ENCODE measurements at places on chromosomes 7 and 10.

- DNase-seq, result no peak
Measured at GRCh38 chr10:78742730-78743615, 325.8 kb upstream of the ZMIZ1 start.

DNA sequence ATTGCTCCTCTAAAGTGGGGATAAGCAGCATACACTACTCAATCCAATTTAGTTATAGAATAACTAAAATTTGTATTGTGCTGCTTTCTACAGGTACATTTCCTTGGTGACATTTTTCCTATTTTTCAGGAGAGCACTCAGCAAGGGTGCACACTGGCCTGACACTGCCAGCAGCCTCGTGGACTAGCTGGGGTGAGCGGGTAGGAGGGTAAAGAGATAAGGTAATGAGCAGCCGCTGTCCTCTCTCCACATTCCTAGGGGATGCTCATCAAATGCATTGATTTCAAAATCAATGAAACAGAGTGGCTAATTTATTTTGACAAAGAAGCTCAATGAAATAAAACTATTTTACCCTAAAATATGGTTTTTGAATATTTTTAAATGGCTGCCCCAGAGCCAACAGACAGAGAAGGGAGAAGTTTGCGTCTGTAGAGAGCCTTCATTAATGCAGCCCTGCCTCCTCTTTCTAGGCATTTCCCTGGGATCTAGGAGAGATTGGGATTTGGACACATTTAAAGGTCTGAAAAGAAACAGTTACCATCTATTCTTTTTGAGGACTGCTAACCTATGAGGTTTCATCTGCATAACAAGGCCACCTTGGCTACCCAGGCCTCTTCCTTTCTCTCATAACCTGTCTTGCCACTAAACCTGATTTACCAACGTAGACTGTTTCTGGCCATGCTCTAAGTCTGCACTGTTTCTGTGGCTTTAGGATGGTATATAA, 561.0 kb downstream of the IPMK start:
- no peak for DNase-seq

DNA sequence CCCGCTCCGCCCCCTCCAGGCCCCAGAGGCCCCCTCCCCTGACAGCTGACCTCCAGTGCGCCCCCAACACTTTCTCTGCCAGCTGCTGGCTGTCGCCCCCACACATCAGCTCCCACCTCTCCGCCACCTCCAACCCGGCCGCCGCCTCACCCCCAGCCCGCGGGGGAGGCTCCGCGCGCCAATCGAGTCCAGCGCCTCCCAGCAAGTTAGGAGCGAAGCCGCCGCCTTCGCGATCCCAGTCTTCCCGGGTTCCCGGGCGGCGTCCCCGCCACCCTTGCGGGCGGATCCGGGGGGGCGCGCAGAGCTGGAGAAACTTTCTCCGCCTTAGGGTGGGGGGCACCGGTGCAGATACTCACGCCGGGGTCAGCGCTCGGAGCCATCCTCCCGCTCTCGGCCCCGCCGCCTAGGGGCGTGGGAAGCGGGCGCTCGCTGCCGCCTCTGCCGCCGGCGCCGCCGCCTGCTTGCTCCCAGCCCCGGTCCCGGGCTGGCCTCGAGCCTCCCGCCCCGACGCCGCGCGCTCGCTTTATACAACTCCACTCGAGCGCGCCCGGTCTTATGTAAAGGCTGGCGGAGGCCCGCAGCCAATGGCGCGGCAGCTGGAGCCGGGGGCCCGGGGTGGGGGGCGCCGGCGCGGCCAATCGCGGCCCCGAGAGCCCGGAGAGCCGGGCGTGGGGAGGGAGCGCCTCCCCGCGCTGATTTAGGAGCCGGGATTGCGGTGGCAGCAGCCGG, at the start of gene CRTAC1:
Gene CRTAC1, minus strand, starts transcription at position 529 of the 729 bp plus-strand sequence. Its CDS starts 149 bp downstream, at position 380.
- no peak for DNase-seq

DNA sequence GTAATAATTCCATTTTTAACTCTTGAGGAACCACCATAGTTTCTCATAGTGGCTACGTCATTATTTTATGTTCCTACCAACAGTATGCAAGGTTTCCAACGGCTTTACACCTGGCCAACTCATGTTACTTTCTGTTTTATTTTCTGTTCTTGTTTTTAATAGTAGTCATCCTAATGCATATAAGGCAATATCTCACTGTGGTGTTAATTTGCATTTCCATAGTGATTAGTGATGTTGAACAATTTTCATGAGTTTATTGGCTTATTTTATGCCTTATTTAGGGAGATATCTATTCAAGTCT, 465.5 kb upstream of the KLF6 start:
- DNase-seq, result no peak

- no peak for DNase-seq
Measured at GRCh38 chr7:90298145-90299038, 22.7 kb downstream of the FAM237B start.

- DNase-seq, result no peak
Measured at GRCh38 chr10:96292971-96293920, 11.0 kb upstream of the DNTT start.

- DNase-seq, result no peak
Measured at GRCh38 chr10:124557648-124558338, 96.2 kb downstream of the LHPP start.

- DNase-seq, result no peak
Measured at GRCh38 chr7:16670731-16671344, 24.9 kb downstream of the BZW2 start.

GRCh38 chr10:734481-734880, 45.0 kb upstream of the DIP2C start:
- DNase-seq, result no peak

DNA sequence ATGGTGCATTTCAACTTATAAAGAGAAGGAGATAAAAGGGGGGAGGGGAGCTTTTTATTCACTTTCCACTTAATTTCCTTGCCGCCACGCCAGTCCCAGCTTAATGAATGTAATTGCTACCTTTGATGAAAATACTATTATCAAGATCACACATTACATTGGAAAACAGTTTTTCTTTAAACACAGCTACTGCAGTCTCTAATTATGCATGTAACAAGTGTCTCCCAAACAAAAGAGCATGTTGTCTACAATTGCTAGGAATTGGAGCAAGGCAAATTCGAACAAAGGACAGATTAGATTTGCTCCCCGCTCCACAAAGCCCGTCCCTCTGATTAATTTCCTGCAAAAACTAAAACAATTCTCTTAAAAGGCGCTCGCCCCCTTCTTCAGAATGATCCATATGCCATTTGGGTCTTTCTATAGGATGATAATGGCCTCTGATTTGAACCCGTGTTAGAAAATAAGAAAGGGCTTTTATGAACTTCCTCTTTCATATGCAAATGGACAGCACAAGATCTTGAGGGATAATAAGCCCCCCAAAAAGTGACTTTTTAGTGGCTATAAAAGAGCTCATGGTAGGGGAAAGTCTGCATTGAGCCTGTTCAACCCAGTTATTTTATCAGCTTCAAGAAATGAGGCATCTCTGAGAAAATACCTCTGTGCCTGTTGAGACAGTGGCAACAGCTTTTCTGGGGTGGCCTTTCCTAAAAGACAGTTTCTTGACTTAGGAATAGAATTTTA, 60.6 kb downstream of the ACADSB start:
- DNase-seq, result no peak

DNA sequence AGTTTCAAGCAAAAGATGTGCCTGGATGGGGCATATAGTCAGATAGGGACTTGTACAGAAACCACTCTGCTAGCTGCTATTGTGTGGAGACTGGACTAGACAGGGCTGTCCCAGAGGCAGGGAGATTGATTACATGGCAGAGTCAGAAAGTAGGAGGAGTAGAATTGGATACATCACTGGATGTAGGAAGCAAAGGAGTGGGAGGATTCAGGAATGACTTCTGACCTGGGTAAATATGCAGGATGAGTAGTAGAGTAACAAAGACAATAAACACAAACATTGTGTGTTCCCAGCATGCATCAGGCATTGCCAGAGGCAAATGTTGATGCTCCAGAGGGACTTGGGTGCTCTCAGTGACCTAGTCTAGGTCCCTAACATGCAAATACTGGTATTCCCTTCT, 30.9 kb upstream of the MAT1A start:
- DNase-seq, result no peak

- DNase-seq, result peak; percentile 89
Measured at GRCh38 chr7:131109759-131110296, 217.8 kb upstream of the MKLN1 start.

- no peak for DNase-seq
Measured at GRCh38 chr10:113610631-113611601, 52.9 kb downstream of the NRAP start.

- no peak for DNase-seq
Measured at GRCh38 chr7:143388491-143389101, 7.5 kb downstream of the ZYX start.

DNA sequence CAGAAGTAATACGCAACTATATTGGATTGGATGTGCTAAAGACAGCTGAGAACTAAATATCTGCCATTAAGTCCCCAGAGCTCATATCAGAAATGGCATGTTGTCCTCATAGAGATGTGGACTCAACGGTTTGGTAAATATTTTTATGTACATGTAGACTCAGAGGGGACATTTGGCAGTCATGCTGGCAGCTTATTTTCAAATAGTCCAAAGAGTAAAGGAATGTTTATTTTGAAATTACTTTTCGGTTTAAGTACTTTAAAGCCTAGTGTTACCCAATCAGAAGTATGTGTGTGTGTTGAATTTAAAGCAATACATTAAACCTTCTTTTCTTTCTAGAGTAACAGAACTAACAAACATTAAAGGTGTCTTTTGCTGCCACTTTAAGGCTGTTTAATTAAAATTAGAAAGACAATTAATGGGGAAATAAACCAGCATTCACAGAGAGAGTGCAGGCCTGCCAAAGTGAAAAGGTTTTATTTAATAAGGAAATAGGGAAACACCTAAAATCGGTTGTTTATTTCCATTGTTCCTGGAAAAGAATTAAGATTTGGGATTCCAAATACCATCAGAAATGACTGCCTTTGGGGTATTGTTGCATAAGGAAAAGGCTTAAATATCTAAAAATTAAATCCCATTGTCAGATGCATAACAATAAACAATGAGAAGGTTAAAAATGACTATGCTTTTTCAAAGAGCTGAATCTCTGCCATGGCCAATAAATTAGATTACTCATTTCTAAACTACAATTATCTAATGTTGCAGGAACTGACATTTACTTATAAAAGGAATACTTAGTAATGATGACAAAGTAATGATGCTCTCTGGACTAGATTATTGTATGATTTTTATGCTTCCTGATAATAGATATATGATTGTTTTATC, 113.4 kb upstream of the AHR start:
- no peak for DNase-seq

DNA sequence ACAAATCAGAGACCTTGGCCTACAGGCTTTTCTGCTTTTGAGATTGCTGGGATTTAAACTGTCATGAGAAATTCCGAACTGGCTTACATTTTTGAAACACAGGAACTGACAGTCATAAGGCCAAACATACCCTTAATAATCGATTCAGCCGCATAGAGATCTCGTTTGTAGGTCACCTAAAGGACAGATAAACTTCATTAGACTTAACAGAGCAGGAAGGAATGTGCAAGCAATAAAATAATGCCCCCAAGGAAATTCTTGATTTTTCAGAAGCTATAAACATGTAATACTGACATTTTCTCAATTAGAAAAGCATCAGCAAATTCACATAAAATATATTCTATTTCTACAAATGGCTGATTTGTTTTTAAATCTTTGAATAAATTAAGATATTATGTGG, 120.0 kb downstream of the CRPPA start:
- no peak for DNase-seq

DNA sequence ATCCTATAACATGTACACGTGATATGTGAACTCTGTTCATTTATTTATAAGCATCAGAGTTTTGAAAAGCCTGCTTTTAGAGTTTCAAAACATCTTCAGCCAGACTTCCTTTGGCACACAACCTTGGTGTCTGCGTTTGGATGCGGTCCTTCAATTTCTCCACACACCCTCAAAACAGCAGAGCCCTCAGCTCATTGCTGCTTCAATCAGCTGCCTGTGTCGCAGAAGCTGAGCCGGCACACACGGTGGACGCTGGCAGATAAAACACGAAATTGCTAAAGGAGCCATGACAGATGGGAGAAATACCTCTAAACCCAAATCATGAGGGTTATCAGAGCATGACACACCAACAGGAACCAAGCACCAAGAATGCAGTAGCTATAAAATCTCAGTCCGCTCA, 396.4 kb upstream of the AKR1E2 start:
- no peak for DNase-seq

GRCh38 chr10:79930267-79930666, 18.6 kb downstream of the SFTPD start:
- no peak for DNase-seq

DNA sequence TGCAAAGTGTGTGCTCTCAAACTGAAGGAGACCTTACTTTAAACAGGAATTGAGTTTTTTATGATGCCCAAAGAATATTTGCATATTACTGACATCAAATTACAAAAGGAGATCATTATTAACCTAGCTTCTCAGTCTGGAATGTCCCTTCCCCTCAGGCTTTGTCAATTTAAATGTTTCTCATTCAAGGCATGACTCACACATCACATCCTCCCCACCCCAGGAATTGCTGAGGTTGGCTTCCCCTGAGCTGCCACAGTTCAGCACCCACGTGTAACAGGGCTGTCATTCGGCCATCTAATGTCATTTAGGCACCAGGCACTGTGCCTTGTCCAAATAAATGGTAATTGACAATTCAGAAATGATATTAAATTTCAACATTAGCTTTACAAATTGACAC, 305.9 kb upstream of the MGMT start:
- DNase-seq, result no peak

DNA sequence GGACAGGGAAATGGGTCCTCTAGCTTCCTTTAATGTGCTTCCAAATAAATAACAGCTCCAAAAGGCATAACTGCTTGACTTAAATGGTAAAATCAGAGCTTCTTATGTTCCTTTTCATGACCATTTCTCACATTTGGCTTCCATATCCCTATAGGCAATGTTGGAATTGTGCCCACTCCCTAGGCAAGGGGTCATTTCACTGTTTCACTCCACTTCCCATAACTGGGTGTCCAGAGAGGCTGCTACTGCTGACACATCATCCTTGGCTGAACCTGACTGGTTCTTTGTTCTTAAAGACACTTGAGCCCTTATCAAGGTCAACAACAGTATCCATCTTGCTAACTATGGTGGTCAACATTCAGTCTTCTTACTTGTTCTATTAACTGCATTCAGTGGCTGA, 37.1 kb downstream of the PRTFDC1 start:
- no peak for DNase-seq

GRCh38 chr7:150986099-150986512, 4.7 kb upstream of the NOS3 start:
- DNase-seq, result no peak

DNA sequence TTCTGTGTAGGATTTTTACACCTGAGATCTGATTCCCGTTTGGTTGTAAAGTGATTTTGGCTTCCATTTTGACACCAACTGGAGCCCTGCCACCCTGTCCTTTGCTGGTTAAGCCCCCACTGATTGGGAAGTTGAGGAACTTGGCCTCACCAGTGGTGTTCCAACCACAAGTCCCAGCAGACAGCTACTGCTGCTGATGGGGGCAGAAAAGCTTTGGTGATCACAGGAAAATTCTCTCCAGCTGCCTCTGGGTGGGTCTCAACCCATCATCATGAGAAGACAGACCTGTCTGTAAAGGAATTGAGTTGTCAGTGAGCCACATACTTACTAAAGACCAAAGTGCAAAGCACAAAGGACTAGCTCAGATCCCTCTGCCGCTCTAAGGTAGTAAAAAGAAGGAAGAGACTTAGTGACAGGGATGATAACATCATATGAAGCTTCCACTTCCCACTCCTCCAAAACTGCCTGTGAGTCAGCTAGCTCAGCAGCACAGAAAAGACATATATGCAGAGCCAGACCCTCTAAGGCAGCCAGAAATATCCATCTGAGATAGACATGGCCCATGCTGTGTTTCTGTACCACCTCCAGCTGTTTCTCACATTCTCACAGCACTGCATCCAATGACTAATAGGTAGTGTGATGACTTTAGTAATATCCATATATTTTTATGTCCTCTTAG, 22.4 kb upstream of the LRRC17 start:
- DNase-seq, result no peak
